Activated T-helper 1 cell treated with anti-CD3 and anti-CD28 coated beads, Interleukin-2, amount 50 U/mL, for 16 hours (primary cell): ENCODE measurements at places on chromosomes 6 and 20.
A peak's percentile ranks its signal among the peaks of the same experiment; 100 is the strongest.

GRCh38 chr6:138622967-138623366, 123.7 kb upstream of the NHSL1 start:
- DNase-seq, result no peak

DNA sequence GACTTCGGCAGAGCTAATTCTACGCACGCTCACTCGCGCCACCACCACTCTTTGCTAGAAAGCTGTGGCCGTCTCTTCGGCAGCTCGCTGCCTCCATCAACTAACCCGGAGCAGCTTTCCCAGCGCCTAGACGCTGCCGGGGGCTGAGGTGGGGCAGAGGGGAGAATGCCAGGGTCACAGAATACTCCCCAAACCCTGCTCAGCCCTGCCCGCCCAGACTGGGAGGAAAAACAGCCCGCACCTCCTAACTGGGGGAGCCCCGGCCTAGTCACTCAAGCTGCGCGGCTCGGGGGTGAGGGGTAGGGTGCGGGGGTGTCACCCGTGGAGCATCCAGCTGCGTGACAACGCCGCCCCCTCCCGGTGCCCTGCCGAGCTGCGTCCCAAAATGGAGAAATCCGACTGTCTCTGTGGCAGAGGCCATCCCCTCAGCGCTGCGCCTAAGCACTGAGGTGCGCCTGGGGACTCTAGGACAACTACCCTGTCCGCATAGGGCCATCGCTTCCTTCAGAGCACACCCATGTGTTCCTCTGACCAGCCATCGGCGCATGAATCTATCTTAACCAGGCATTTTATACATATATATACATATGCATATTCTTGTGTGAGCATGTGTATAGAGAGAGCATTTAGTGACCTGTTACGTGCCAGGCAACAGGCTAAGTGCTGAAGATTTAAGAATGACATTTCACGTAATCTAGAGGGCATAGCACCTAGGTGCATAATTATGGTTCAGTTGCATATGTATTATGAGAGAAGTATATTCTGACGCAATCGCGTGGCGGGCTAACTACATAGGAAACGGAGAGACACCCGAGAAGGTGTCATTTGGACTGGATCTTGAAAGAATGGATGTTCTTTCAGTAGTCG, 1.5 kb upstream of the TENT5A start:
- DNase-seq, result peak; percentile 75

DNA sequence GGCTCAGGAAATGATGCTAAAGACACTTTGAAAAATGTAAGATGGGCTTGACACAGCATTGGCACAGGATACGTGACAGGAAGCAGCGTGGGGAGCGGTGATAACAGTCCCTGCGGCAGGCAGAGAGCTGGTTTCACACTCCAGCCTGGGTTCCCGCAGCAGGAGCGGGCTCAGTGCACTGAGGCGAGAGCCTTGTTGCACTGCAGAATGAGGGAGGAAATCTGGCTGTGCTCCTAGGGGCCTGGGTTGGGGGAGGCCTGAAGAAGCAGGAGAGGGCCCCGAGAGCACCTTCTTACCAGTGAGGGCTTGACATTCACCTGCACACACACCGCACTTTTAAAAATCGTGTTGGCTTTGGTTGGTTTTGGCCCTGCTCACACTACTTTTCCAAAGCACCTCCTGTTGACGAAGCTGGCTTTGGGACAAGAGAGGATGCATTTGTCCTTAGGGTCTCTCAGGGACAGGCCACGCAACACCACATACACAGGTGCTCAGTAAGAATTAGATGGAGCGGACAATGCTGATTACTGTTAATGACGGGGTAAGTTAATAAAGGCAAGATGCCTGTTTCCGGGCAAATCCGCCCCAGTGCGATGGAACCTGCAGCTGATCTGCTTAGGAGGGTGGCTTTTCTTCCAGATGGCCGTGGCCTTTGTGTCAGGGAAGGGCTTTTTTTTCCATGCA, 49.4 kb upstream of the ARMC2 start:
- DNase-seq, result no peak

- DNase-seq, result no peak
Observed at GRCh38 chr6:16033214-16033613, 95.7 kb upstream of the MYLIP start.

DNA sequence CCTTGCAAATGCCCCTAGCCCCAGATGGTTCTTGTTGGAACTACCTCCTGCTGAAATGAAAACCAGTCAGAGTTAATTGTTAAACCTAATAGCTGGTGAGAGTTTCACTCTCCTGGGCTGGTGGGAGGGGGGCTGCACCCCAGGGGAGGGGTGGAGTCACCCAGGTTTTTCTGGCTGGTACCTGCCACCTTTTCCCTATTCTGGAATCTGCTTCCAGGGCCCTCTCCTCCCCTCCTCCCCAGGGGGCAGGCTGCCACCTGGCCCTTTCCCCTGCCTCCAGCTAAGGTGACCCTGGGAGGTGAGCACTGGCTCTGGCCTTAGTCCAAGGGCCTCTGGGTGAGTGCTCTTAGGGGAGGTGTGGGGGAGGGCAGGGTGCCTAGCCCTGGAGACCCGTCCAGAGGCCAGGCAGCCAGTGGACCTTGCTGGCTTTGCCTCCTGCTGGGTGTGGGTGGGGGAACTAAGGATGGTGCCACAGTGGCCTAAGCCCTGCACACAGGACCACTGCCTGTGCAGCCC, 48.8 kb upstream of the EPB41L1 start:
- no peak for DNase-seq

DNA sequence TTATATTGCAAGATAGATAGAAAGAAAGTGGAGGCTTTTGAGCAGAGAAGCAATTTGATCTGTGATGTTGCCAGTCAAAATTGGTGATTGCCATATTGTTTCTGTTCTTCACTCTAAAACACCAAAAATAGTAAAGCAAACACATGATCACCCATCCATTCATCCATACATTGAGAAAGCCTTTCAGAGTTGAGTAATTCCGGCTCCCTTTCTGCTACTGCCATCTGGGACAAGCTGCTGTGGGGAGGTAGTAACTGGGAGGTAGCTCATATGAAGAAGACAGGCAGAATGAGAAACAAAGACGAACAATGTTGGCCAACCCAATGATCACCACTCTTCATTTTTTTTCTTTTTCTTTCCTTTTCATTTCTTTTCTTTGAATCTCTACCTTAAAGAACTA, 51.1 kb upstream of the HBS1L start:
- DNase-seq, result no peak
